PC-3 (cell line): ENCODE measurements at places on chromosomes 1 and 21. TPM values are rescaled to one million over a fixed set of nuclear protein-coding genes. Genes with fewer than 3 reads are reported as not detected.
A peak's percentile ranks its signal among the peaks of the same experiment; 100 is the strongest.

GRCh38 chr1:52554756-52555155 is 1.9 kb upstream of the TUT4 start:
- H3K36me3 ChIP-seq: no peaks in the 10 kb centered on the region
- H3K4me3 ChIP-seq: no peak overlapping the region
- H3K4me1 ChIP-seq: peaks cover 11% of the 10 kb centered on the region
- H3K27ac ChIP-seq: no peak overlapping the region
- H3K27me3 ChIP-seq: no peaks in the 10 kb centered on the region

- H3K27me3 ChIP-seq: no peaks in the 10 kb centered on the region
- H3K4me3 ChIP-seq: peak within 1 kb of the TSS; percentile 73
- H3K27ac ChIP-seq: peak within 1 kb of the TSS; percentile 47
- H3K4me1 ChIP-seq: no peaks in the 10 kb centered on the region
- H3K36me3 ChIP-seq: no peaks in the 10 kb centered on the region
Measured at GRCh38 chr1:186828611-186829454, at the start of gene PLA2G4A. PLA2G4A (plus strand) TSS chr1:186828949; CDS start chr1:186854355, 25,406 bp downstream.

DNA sequence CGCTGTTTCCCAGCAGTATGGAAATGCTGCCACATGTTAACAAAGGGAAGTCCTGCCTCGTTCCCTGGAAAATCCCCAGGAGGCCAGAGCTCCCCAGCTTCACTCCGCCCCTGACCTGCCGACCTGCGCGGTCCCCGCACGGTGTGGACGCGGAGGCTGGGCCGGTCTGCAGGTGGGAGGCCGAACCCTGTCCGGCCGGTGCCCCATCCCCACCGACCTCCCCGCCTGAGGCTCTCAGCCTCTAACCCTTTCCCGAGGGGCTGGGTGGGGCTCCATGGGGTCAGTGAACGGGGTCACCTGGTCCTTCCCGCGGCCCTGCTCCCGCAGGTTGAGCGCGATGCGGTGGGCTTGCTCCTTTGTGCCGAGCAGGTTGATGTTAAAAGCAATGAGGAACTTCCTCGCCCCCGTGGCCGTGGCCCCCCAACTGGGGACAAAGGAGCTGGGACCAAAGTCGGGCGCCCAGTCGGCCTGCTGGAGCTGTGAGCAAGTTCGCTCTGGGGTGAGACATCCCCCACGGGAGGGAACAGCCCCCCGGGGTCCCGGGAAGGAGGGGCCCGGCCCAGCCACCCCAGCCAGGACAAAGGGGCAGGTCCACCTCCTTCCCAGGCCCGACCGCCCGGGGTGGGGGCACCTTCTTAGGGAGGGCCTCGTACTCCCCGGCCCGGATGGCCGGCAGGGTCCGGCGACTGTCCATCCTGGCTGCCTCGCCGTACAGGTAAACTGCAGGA is 4.0 kb downstream of the FTCD start:
- H3K27ac ChIP-seq: no peak overlapping the region
- no peaks in the 10 kb centered on the region for H3K36me3 ChIP-seq
- 0 out of 2 replicates have a peak, but pooled peaks cover 4% of the 10 kb centered on the region for H3K4me1 ChIP-seq
- no peak overlapping the region for H3K4me3 ChIP-seq
- no peak for DNase-seq

DNA sequence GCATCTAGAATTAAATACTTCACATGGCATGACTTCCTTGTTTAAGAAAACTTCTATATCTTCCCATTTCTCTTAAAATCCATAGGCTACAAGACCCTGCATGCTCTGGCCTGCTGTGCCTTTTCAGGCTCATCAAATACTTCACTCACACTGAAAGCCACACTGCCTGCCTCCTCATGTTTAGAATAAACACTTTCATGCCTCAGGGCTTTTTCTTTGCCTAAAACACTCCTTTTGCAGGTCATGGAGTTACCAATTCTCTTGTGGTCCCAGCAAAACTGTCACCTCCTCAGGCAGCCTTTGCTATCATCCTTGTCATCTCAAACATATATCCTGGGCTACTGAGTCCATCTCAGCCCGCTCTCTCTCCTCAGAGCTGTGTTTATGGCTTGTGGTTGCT is 5.5 kb downstream of the SGIP1 start:
- no peaks in the 10 kb centered on the region for H3K36me3 ChIP-seq
- peaks cover 12% of the 10 kb centered on the region for H3K4me1 ChIP-seq
- H3K4me3 ChIP-seq: no peak overlapping the region

- peaks cover 13% of the 10 kb centered on the region for H3K4me1 ChIP-seq
- H3K4me3 ChIP-seq: no peak overlapping the region
- no peak for DNase-seq
Measured at GRCh38 chr1:205510308-205510950, 6.0 kb downstream of the CDK18 start.

- H3K4me1 ChIP-seq: peaks cover 33% of the 10 kb centered on the region
- H3K27ac ChIP-seq: no peak overlapping the region
- DNase-seq: no peak
- H3K36me3 ChIP-seq: no peaks in the 10 kb centered on the region
- no peaks in the 10 kb centered on the region for H3K27me3 ChIP-seq
Measured at GRCh38 chr1:67650061-67650460, 34.9 kb upstream of the GADD45A start.

DNA sequence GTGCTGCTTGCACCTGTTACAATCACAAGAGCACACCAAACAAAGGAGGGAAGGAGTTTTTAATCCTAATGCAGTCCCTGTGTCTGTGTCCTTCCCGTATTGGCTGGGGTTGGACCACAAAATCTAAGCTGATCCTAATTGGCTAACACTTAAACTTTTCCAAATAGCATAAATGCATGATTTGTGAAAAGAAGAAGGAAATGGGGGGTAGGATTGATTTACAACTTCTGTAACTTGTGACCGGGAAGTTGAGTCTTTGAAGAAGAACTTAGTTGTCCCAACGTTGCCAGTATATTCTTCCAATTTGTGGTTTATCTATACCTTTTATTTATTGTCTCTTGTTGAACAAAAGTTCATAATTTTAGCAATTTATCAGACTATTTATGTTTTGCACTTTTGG is 11.8 kb upstream of the IPP start:
- H3K4me3 ChIP-seq: no peak overlapping the region
- H3K4me1 ChIP-seq: no peaks in the 10 kb centered on the region
- DNase-seq: no peak
- no peaks in the 10 kb centered on the region for H3K27me3 ChIP-seq
- H3K27ac ChIP-seq: no peak overlapping the region
- no peaks in the 10 kb centered on the region for H3K36me3 ChIP-seq

DNA sequence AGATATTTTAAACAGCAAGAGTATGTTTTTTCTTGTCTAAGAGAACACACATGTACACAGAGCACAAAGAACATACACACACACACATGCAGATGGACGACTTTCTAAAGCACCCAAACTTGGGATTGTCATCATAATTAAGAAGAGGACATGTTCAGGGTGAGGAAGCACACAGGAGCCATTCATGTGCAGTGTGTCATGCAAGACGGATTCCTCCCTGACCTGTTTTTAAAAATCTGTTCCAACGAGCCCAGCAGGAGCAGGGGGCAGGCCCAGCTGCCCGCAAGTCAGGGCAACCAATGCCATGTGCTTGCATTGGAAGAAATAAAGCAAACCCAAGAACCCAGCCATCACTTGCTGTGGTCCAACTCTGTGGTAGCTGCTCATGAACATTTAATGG is 167.3 kb upstream of the ZNF644 start:
- no peak for DNase-seq
- no peak overlapping the region for H3K4me3 ChIP-seq
- H3K27me3 ChIP-seq: peaks cover 49% of the 10 kb centered on the region
- H3K4me1 ChIP-seq: no peaks in the 10 kb centered on the region
- H3K36me3 ChIP-seq: no peaks in the 10 kb centered on the region

- H3K4me1 ChIP-seq: peaks cover 14% of the 10 kb centered on the region
- H3K27ac ChIP-seq: no peak overlapping the region
- no peaks in the 10 kb centered on the region for H3K27me3 ChIP-seq
- no peak overlapping the region for H3K4me3 ChIP-seq
Measured at GRCh38 chr1:167229719-167230385, 9.2 kb downstream of the POU2F1 start.

GRCh38 chr1:37097731-37098130 is 63.4 kb upstream of the GRIK3 start:
- 0 out of 2 replicates have a peak, but pooled peaks cover 4% of the 10 kb centered on the region for H3K4me1 ChIP-seq
- no peak for DNase-seq
- H3K36me3 ChIP-seq: no peaks in the 10 kb centered on the region
- no peak overlapping the region for H3K4me3 ChIP-seq

- peak overlapping the region; percentile 34; the same call in 1 of the 2 replicates for H3K27ac ChIP-seq
- no peaks in the 10 kb centered on the region for H3K27me3 ChIP-seq
- H3K4me1 ChIP-seq: peaks cover 25% of the 10 kb centered on the region
Measured at GRCh38 chr1:15153842-15154479, 414 bp downstream of the TMEM51 start.

DNA sequence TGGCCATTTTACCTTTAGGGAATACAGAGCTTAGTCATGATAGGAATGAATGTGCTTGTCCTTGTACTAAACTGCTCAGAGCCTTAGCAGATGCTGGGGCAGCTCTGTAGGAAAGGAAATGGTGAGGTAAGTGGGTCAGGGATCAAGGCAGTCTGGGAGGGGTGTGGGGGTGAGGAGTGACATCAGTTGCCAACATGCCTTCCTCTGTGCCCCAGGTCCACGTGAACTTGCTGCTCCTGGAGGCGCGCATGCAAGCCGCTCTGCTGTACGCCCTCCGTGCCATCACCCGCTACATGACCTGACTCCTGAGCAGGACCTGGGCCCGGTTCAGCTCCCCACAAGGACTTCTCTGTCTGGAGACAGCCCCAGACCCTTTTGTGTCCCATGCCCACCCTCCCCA is 21.2 kb downstream of the SESN2 start:
- no peaks in the 10 kb centered on the region for H3K27me3 ChIP-seq
- DNase-seq: no peak
- no peaks in the 10 kb centered on the region for H3K4me1 ChIP-seq
- no peak overlapping the region for H3K4me3 ChIP-seq
- H3K36me3 ChIP-seq: no peaks in the 10 kb centered on the region; the same call in 1 of the 2 replicates

DNA sequence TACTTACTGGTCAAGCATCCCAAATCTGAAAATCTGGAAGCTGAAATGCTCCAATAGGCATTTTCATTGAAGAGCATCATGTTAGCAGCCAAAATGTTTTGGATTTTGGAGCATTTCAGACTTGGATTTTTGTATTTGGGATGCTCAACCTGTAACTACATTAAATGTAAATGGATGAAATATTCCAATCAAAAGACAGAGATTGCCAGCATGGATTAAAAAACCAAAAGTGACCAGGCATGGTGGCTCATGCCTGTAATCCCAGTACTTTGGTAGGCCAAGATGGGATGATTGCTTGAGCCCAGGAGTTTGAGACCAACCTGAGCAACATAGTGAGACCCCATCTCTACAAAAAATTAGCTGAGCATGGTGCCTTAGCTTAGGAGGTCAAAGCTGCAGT is 110.3 kb downstream of the URB2 start:
- H3K36me3 ChIP-seq: no peaks in the 10 kb centered on the region
- H3K4me3 ChIP-seq: no peak overlapping the region
- peaks cover 20% of the 10 kb centered on the region for H3K27me3 ChIP-seq
- H3K4me1 ChIP-seq: no peaks in the 10 kb centered on the region

GRCh38 chr1:113255038-113255719 is 135.1 kb upstream of the MAGI3 start:
- no peak overlapping the region; the same call in 1 of the 2 replicates for H3K4me3 ChIP-seq
- no peaks in the 10 kb centered on the region for H3K36me3 ChIP-seq
- no peak overlapping the region for H3K27ac ChIP-seq
- peaks cover 17% of the 10 kb centered on the region for H3K4me1 ChIP-seq
- peak; percentile 44 for DNase-seq
- H3K27me3 ChIP-seq: peaks cover 8% of the 10 kb centered on the region; the same call in 1 of the 2 replicates

DNA sequence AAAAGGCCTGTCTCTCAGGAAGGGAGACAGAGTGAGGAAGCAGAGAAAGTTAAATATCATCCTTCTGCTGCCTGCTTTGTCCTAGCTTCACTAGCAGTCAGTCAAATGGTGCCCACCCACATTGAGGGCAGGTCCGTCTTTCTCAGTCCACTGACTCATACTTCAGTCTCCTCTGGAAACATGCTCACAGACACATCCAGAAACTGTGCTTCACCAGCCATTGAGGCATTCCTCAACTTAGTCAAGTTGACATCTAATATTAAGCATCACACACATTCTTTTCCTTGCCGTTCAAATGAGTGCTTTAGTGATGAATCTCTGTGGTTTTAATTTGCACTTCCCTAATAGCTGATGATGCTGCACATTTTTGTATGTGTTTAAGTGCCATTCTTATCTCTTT is 777.8 kb upstream of the PRMT6 start:
- no peak overlapping the region for H3K27ac ChIP-seq
- no peak overlapping the region for H3K4me3 ChIP-seq
- no peaks in the 10 kb centered on the region for H3K4me1 ChIP-seq
- H3K36me3 ChIP-seq: no peaks in the 10 kb centered on the region
- DNase-seq: no peak

DNA sequence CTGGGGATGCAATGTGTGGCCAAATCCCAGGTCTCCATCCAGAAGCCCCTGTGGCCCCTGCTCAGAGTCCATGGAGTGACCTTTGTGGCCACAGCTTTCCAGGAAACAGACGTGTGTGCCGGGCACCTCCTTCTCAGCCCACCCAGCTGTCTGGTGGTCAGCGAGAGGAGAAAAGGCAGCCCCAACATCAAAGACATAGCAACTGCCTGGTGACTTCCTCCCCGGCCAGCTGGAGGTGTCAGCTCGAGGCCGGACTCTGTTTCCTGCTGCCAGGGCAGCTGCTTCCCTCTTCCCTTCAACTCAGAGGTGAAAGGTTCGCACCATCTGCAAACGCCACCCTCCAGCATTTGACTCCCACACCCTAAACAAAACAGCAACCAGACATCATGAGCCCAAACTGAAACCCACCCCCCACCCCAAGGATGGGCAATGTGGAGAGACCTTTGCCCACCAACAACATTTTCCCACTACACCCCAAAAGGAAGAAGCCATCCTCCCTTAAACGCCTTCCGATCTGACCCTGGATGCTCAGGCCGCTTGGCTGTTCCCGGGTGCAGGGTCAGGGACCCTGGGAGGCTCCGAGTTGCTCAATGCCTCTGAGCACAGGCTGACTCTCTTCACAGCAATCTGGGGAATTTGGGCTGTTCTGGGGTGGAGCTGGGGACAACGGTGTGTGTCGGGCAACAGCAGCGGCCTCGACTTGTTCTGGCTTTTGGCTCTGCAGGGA is 162.3 kb downstream of the PSMG1 start:
- H3K4me1 ChIP-seq: no peaks in the 10 kb centered on the region
- H3K27me3 ChIP-seq: no peaks in the 10 kb centered on the region
- no peak overlapping the region for H3K4me3 ChIP-seq
- peak; percentile 14 for DNase-seq
- no peaks in the 10 kb centered on the region for H3K36me3 ChIP-seq

GRCh38 chr1:92326681-92327080 is 27.8 kb downstream of the RPAP2 start:
- H3K4me1 ChIP-seq: peaks cover 13% of the 10 kb centered on the region; the same call in 1 of the 2 replicates
- peaks cover 57% of the 10 kb centered on the region for H3K36me3 ChIP-seq
- peak; percentile 49 for DNase-seq
- H3K4me3 ChIP-seq: no peak overlapping the region

The ZNF697 gene
- 3.9 and 5.3 TPM in 2 replicates for total RNA-seq

The ANGPTL3 gene
- not detected in 2 replicates for total RNA-seq

The FAM110D gene
- total RNA-seq: not detected in 2 replicates

The TNNT2 gene
- 1.1 and 2.9 TPM in 2 replicates for total RNA-seq

The RNU1-3 gene
- under 0.01 TPM in 2 replicates for total RNA-seq

The GPR37L1 gene
- total RNA-seq: 0.04 TPM in 1 of 2 replicates, not detected in the other

The LRRC8B gene
- 8.4 and 12.3 TPM in 2 replicates for total RNA-seq

The SLC30A1 gene
- 6.7 and 8.2 TPM in 2 replicates for total RNA-seq

The FABP3 gene
- 0.40 TPM in 1 of 2 replicates, not detected in the other for total RNA-seq

The TDRD10 gene
- not detected in 2 replicates for total RNA-seq

The SIPA1L2 gene
- 8.9 and 9.8 TPM in 2 replicates for total RNA-seq
